Esophagus muscularis mucosa (tissue), 4 donors: ENCODE measurements at places on chromosomes 2 and 18.

DNA sequence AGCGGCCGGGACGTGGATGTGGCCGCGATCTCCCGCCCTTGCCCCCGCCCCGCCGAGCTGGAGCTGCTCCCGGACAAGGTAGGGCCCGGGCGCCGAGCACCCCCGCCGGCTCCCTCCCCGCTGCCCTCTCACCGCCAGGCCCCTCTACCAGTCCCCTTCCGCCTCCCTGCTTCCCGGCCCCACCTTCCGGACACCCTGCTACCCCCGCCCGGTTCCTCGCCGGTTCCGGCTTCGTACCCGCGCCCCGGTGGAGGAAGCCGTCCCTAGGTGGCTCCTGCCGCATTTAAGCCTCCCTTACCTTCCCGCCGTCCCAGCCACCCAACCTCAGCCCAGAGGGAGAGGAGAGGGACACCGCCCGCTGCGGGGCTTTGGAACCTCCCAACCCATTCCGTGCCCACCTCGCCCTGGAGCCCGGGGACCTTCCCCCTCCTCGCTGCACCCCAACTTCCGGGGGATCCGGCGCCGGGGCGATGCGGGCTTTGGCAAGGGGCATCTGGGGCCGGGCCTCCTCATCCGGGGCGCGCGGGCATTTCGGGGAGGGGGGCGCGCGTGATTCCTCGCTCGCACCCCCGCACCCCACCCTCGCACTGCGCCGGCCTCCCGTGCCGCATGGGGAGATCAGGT lies 475 bp downstream of the B3GNT2 start:
- DNase-seq: no peak

DNA sequence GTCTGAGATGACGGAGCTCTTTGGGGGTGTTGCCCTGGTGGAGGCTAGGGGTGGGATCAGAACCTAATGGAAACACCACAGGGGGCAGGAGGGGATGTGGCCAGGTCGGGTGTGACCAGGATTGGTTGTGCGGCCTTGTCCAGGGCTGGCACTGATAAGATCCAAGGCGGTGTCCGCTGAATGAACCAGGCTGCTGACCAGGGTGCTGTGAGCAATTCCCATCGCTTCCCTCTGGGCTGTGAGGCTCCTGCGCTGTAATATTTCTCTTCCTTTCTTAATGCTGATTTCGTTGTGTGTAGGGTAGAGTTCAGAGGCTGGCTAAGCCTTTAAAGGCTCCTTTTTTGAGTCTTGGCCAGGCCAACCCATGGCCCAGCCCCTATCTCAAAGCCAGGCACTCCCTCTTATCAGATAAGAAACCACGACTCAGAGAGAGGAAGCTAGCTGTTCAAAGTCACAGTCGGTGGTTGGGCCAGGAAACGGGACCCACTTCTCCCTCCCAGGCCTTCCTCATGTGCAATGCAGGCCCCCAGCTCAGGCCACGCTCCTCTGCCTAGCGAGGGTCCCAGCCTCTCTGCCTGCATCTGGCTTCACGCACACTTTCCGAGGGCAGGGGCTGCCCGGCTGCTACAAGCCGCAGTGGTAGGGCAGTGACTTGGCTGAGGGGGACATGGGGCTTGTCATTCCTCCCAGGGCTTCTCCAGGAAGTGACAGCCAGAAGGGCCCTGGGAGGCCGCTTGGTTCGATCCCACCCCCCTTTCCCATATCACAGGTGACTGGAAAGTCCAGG lies 26.0 kb upstream of the FOSL2 start:
- DNase-seq: no peak

DNA sequence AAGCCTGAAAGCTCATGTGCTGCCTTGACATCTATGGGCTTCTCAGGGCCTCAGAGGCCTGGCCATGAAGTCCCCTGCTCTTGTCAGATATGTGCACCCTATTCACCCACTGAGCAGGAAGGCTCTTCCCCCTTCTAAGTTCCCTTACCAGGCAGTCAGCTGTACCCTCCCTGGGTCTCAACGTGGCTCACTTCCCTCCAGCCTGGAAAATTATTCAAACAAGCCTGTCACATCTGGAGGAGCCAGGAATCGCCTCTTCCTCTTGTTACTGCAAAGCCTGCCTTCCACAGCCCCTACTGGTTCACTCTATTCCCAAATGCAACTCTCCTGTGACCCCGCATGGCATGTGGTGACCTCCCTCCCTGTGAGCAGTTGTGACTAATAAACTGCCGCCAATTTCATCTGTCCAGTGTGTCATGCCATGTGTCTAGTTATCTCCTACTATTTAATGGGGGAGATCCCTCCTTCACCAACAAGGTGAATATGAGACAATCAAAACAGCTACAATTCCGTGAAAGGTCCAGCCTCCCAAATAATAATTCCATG lies 8.4 kb upstream of the SERPINB8 start:
- DNase-seq: no peak

DNA sequence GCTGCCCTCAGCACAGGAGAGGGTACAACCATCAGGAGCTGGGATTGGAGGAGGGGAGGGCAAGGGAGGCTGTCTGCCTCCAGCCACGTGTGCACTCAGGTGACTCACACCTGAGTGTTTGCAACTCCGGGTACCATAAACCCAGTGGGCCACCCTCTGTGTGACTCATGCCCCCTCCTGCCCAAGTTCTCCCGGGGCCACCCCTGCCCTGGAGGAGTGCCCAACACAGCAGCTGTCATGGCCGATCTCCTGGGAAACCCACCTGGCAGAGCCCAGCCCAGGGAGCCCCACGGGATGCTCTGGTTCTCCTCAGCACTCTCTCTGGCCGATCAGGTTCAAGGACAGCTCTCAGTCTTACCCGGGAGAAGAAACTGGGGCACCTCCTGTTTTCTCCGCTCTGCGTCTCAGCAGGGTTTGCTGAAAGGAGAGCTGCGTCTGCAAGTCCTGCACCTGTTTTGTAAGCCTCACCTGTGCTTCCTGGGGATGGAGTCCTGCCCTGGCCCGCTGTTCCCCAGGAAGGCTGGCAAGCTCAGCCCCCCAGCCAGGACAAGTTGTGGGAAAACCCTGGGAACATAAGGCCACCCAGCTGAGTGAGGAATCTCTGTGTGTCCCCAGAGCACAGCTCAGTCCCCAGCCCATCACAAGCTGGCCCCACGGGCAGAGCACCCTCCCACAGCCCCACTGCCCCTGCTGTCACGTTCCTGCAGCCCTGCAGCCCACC lies 44.0 kb upstream of the UBE2F start:
- DNase-seq: no peak

DNA sequence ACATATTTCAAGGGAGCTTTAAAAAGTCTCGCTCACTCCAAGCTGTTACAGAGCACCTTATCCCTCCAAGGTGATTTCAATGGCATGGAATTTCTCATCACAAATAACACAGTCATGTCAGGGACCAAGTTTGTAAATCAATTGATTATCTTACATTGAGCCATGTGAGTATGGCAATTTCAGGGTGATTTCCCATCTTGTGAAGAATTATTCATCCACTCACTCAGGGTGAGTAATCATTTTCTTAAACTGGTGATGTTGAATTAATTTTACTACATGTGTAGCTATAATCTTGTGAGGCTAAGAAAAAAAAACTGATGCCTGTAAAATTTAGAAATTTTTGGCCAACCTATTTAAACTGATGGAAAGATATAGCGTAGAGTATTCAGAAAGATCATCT lies 3.3 kb upstream of the ABCA12 start:
- no peak for DNase-seq

DNA sequence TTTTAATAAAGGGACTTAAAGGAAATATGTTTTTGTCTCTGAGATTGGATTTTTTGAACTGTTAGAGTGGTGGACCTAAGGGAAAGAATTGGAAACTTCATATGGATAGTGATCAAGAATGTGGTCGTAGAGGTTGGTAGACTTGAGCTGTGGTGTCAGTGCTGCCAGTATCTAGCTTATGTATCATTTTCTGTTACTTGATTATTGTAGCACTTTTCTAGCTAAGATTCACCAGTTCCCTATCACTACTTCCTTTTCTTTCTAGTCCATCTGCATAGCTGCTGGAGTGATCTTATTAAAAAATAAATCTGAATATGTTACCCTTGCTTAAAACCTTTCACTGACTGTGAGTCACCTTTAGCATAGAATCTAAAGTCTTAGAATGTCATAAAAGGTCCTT lies 6.0 kb downstream of the ACVR2A start:
- no peak for DNase-seq

DNA sequence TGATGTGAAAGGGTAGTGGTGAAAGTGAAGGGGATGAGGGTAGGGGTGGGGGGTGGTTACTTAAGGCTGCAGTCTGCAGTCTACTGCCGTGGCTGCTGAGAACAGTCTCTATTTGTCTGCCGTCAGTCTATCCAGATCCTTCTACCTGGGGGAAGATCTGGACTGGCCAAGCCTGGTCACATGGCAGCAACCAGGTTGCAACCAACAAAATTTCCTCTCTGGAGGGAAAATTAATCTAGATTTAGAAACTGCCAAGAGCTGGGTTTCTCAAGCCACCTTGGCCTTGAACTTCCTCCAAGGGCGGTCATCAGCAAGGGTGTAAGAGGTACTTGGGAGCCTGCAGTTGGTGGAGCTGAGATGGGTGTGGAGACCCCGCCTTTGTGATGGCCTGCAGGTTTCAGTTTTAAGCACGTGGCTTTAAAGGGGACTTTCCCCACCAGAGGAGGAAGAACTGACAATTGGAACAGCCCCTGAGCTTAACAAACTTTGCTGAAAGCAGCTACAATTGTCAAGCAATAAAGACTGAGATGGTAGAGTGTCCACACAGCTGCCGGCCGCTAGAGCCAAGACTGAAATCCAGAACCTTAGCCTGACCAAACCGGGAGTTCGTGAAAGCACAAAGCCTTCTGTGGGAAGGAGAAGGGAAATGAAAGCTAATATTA lies 31.4 kb upstream of the KCMF1 start:
- no peak for DNase-seq
